Suprapubic skin (tissue), 4 donors: ENCODE measurements at places on chromosomes 2 and 18.
A peak's percentile ranks its signal among the peaks of the same experiment; 100 is the strongest.

DNA sequence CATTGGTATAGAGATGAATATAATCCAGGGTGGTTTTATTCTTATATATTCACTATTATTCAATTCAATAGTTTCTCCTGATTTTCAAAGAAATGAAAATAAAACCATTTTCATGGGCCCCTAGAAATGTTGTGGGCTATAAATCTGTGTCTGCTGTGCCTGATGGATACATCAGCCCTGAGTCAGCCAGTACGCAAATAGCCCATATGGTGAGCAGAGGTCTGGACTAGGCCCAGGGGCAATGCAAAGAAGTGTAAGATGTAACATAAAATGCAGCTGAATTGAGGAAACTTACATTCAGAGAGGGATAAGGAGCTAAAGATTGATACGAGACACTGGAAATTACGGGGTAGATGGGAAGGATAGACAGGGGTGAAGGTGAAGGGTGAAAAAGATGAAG lies 122.5 kb downstream of the MAIP1 start:
- DNase-seq: no peak

DNA sequence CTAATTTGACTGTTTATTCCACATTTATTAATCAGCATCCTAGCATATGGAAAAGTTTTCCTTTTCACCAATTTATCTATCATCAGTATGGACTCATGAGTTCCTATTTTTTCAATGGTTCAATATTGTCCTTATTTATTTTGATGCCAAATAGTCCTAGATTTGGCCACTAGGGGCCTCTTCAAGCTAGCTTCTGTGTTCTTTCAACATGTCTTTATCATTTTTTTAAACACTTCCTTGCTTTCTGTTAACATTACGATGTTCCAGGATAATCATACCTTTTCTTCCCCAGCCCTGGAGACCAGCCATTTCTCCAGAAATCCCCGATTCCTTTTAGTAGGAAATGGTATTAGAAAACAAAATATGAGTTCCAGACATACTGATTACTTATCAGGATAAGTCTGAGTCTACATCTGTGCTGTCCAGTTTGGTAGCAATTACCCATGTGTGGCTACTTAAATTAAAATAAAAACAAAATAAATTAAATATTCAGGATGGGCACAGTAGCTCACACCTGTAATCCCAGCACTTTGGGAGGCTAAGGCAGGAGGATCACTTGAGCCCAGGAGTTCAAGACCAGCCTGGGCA lies 70.6 kb downstream of the RPE start:
- DNase-seq: no peak

- DNase-seq: no peak
Measured at GRCh38 chr2:203662487-203662886, 44.0 kb upstream of the CD28 start.

GRCh38 chr18:533995-534601 lies 33.6 kb upstream of the COLEC12 start:
- no peak for DNase-seq

GRCh38 chr2:236638707-236639106 lies 69.1 kb downstream of the ACKR3 start:
- peak; percentile 35 for DNase-seq

DNA sequence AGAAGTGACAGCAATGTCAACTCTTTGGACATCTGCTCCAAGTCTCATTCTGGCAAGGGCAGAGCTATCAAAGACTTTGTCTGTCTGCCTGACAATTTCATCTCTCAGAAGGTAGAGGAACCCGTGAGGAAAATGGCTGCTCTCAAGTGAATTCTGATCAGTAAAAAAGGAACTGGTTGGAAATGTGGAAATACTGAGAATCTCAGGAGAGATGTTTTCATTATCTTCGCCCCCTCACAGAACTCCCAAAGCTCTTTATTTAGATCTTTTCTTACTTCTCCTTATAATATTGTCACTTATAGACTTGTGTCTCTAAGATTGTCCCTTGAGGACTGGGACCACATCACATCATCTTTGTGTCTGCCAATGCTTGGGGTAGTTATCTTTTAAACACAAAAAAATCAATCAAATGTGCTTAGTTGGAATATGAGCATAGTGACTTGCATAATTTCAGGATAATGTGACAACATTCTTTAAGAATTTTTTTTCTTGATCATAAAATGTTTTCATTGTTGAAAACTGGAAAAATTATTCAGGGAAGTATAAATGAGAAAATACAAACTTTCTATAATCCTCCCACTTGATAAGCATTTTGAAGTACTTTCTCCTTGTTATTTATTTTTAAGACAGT lies 68.2 kb upstream of the ITGB6 start:
- no peak for DNase-seq

DNA sequence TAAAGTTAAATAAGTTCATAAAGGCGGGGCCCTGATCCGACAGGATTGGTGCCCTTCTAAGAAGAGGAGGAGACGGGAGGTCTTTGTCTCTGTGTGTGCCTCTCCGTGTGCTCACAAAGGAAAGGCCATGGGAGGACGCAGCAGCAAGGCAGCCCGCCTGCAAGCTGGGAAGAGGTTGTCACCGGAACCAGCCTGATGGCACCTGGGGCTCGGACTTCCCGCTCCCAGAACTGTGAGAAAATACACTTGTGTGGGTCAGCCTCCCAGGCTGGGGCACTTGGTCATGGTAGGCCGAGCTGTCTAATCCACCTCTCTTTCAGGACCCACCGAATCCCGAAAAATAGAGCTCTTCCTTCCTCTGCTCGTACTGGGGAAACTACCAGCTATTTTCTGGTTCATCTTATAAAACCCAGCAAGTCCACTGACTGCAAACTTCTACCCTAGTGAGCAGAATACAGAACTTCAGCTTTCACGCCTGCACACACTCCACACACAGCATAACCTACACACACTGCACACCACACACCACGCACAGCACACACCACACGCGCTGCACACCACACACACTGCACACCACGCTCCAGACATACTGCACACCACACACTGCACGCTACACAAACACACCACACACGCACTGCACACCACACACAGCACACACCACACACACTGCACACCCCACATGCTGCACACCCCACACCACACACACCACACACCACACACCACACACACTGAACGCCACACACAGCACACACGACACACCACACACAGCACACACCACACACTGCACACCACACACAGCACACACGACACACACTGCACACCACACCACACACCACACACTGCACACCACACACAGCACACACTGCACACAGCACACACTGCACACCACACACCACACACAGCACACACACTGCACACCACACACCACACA lies 58.1 kb downstream of the ASB1 start:
- peak; percentile 31 for DNase-seq

GRCh38 chr2:214648520-214648919 lies 161.0 kb downstream of the BARD1 start:
- no peak for DNase-seq

DNA sequence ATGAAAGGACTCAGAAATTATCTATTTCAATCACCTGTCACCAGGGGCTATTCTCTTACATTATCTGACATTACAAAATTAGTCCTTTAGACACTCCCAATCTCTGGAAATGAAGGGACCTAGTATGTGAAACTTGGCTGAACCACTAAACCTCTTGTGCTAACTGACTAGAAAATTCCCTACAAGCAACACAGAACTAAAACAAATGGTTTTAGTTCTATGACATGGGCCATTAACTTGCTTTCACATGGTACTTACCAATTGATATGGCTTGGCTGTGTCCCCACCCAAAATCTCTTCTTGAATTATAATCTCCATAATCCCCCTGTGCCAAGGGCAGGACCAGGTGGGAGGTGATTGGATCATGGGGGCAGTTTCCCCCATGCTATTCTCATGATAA lies 16.6 kb downstream of the SERPINE2 start:
- DNase-seq: no peak

DNA sequence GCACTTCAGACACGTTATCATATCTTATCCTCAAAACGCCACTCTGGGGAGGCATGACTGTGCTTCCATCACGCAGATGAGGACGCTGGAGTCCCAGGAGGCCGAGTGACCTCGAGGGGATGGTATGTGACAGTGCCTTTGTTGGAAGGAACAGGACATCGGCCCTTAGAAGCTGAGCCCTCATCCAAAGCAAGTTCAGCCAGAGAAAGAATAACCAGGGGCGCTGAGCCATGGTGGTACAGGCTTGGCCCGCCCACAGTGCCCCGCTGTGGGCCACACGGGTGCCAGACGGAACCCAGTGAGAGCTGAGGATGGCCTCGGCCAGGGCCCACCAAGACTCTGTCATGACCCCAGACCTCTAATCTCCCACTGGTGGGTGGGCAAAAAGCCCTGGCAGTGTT lies 31.3 kb downstream of the HS1BP3 start:
- DNase-seq: peak; percentile 67

DNA sequence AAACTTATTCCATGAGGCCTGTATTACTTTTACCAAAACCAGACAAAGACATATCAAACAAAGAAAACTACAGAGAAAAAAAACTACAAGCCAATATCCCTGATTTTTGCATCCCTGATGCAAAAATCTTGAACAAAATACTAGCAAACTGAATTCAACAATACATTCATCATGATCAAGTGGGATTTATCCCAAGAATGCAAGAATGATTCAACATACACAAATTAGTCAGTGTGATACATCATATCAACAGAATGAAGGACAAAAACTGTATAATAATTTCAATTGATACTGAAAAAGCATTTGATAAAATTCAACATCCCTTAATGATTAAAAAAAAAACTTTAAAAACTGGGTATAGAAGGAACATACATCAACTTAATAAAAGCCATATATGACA lies 106.8 kb downstream of the SLC39A10 start:
- DNase-seq: no peak

DNA sequence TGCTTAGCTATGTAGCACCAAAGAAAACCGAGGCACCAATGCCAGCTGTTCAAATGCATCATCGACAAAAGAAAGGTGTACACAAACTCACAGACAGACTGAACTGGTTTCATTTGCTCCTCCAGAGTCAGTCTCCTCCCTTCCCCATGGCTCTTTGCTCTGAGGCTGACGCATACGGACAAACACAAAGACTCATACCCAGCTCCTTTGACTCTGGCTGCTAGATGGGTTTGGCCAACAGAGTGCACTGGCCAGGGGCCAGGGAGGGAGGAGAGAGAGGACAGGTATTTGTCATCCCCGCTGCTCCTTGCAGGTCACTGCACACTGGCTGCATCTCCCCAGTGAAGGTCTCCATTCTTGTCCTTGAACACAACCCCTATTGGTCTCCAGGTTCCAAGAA lies 40.7 kb downstream of the DNER start:
- DNase-seq: no peak

DNA sequence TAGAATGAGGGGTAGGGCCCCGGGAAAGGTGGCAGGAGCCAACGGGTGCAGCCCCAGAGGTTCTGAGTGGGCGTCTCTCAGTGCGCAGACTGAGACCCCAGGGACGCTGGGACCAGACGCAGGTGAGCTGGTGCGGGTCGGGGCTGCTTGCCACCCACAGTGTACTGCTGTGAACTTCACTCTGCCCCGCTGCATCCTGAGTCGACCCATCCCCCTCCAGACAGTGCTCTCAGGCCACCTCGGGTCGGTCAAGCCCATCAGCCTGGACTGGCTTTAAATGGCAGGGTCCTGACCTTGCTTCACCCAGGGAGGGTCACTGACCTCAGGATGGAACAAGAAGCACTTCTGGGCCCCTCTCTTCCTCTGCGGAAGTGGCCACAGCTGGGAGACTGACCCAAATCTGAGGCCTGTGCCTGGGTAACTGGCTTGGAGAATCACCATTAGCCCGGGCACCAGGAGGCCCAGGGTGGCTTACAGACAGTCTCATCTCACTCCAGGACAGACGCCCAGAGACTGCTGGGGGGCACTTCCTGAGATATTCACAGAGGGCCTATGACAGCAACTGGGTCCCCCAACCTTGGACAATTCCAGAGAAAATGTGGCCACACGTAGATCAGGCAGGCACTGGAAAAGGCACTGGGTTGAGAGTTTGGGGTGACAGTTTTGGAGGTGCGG lies 23.7 kb upstream of the BOK start:
- DNase-seq: no peak

DNA sequence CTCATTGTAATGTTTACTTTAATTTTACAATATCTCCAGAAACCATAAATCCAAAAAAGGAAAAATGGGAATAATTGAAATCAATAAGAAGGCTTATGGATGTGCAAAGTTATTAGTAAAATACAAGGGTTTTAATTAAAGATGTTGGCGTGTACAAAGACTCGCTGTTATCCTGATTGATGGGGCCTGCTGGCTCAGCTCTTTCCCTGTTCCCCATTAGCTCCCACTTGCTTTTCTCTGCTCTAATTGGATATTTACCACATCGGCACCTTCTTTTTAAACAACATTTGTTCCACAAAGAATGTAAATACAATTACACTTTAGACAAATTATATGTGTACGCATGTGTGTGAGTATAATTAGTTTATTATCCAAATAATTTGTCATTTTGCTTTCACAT lies 796.6 kb downstream of the ERBB4 start:
- no peak for DNase-seq

- no peak for DNase-seq
Measured at GRCh38 chr2:188786368-188786841, 187.8 kb upstream of the COL3A1 start.

GRCh38 chr2:240397924-240398645 lies 37.4 kb upstream of the GPC1 start:
- no peak for DNase-seq

- no peak for DNase-seq
Measured at GRCh38 chr2:197677056-197677455, 1.7 kb upstream of the RFTN2 start.

GRCh38 chr2:85590950-85591349 lies 4.6 kb upstream of the RNF181 start:
- no peak for DNase-seq

DNA sequence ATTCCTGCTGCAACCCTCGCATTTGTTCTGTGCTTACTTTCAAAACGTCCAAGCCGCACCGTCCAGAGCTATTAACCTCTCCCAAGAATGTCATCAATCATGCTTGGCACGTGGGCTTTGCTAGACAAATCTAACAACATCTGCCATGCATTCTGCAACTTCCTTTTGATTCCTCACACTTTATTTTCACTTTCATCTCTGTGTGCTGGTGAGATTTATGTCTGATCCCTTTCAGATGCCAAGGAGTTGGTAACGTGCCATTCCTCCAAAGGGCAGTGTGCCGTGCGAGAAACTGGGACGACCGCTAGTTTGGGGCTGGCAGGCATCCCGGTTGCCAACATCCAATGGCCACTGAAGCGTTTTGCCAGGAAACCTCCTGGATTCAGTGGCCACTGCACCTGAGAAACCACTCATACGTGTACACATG lies 230.0 kb upstream of the PARD3B start:
- DNase-seq: no peak

- DNase-seq: no peak
Measured at GRCh38 chr2:25606892-25607291, 66.5 kb downstream of the DTNB start.

DNA sequence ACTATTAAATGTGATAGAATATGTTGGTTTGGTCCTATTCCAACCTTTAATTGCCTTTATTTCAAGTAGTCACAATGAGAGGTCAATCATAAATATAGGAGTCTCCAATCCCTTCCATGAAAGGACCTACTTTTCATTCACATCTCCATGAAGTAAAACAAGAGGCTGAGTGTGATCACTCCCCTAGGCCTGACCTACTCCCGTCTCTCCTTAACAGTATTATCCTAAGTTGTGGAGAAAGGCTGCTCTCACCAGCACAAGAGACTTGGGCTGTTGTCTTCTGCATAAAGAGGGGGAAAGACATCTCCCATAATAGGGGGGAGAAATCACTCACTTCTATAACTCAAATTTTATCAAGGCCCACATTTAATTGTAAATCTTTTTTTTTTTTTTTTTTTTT lies 105.4 kb downstream of the SOS1 start:
- no peak for DNase-seq

GRCh38 chr2:218429911-218430692 lies 11.2 kb downstream of the VIL1 start:
- no peak for DNase-seq
